ENCODE measurements at places on chromosomes 7 and 10.

- DNase-seq, result no peak
Measured at GRCh38 chr7:139946533-139946932, 116.2 kb downstream of the PARP12 start.

DNA sequence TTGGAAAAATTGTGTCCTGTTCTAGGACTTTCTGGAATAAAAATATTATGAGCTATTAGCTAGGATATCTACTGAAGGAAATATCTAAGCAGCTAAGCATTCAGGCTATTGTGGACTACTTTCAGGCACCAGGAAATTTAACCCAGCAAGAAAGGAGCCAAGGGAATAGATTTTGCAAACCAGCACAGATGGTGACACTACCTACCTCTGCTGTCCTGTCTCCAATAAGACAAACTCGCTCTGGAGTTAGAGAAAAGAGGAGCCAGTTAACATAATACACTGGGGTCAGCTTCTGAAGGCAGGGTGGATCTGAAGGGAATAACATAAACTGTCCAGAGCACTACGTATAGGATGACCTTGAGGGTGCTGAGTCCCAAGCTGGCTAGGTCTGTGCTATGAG is 223.7 kb upstream of the PRSS58 start:
- no peak for DNase-seq

DNA sequence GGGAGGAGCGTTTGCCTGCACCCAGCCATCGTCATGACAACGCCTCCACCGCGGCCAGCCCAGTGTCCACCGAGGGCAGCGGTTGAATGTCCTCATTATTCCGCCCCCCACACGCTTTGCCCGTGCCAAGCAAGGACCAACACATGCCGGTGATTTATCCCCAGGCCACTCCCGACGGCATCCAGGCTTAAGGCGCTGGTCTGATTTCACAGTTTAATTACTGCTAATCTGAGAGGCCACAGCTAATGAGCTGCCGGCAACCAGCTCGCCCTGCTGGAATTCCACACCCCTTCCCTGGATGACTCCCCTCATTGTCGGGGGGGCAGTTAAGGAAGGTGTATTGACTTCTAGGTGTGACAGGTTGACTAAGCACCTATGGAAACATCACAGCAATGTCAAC is 432.3 kb downstream of the DNAJB6 start:
- DNase-seq, result no peak

- no peak for DNase-seq
Measured at GRCh38 chr10:98383869-98384268, 31.1 kb downstream of the PYROXD2 start.

DNA sequence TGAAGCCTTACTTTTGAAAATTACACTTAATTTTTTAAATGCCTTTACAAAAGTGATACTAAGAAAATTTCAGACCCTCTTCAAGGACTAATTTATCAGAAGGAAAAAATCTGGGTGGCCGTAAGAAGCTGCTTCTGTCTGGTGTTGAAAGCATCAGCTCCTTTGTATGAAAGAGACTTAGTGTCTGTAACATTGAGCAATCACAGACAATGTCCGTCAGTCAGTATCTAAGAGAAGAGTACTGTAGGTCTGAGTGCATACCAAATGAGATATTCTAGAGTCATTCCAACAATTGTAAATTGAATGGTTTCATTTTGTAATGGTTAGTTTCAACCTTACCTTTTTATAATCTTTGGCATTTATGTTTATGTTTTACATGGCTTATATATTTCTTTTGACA is 11.1 kb upstream of the MDFIC start:
- no peak for DNase-seq

- DNase-seq, result no peak
Measured at GRCh38 chr7:70717553-70718329, 414.2 kb upstream of the GALNT17 start.

DNA sequence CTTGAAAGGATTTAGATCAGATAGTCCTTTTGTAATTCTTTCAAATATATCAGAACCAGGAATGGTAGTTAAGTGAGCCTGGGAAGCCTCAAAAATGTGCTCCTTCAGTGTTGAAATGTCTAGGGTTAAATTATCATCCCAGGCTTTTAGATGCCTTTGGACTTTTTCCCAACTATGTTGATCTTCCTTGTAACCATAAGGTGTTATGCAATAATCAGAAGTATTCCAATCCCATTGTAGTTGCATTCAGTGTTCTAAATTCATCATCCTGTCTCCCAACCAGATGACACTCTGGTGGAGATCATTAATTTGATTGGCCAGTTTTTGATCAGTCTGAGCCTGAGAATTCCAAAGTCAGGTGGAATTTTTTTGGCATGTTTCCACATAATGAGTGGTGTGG is 35.1 kb upstream of the AKR1C2 start:
- DNase-seq, result no peak

DNA sequence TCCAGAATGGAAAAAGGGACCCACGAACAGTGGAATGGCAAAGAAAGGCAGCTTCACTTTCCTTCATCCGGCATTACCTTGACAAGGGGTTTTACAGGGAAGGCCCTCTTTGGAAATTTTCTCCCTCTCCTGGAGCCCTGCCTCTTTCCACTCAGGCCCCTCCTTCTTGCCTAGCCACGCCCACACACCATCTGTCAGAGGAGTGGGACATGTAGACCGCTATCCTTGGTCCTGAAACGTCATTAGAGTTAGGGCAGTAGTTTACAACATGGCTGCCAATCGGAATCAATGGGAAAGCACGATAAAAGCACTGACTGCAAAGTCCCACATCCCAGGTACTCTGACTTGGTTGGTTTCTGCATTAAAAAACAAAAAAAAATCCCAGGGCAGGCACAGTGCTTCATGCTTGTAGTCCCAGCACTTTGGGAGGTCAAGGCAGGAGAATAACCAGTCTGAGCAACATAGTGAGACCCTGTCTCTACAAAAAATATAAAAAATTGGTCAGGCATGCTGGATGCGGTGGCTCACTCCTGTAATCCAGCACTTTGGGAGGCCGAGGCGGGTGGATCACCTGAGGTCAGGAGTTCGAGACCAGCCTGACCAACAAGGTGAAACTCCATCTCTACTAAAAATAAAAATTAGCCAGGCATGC is 96.4 kb downstream of the MARCHF5 start:
- DNase-seq, result no peak

DNA sequence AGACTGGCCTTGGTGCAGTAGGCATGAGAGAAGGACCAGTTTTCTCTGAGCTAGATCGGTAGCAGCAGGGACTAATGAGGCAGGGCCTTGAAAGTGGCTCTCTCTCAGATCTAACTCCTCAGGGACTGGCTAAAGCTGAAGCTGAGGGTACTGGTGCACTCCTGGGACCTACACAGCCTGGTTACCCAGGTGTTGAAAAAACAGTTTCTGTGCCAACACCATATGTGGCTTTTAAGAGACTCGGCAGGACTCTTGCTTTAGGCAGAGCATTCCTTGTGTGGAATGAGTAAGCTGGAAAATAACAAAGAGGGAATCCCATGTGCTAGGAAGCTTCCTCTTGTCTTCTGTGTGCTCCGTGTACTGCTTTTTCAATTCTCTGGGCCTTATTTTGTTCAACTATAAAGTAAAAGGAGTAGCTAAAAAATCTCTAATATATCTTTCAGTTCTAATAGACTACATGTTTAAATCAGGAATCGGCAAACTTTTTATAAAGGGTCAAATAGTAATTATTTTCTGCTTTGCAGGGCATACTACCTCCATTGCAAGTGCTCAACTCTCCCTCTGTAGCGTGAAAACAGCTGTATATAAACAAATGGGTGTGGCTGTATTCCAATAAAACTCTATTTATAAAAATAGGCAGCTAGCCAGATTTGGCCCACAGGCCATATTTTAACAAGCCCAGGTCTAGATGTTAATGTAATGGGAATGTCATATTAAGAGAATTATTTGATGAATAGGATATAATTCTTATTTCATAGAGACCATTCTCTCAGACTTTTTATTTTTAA is 186.1 kb upstream of the KAT6B start:
- DNase-seq, result no peak

- DNase-seq, result no peak
Measured at GRCh38 chr10:132616996-132617736, 79.6 kb downstream of the INPP5A start.

DNA sequence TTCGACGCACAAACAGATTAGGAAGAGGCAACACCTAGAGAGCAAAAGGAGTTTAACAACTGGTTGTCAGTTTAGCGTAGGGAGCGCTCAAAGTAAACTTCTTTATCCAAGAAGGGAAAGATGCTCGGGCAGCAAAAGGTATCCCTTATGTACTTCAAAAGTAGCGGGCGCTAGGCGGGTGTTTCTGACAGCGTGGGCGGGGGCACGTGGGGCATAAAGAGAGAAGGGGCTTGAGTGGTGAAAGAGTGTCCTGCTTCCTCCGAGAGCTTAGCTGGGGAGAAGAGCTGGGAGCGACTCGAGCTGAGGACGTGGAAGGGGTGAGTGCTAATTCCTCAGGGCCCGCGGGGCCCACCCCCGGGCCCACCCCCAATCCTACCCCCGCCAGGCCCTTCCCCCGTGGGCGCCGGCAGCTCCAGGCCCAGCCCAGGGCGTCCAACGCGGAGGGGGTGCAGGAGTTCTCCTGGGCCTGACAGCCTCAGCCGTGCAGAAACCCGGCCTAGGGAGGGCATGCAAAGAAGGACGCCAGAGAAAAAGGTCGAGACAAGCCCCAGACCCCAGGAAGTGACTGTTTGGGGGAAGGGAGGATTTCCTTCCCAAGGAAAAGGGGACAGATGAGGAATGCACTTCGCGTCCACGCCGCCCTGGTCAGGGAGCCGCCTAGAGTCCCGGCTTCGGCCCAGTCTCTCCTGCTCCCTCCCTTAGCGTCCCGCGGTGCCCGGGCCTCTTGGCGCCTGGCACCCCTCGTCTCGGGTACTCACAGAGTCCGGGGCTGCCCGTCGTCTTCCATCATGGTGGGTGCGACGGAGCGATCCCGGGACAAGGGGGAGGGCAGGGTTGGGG is 868 bp downstream of the TIAL1 start:
- DNase-seq, result peak; percentile 35

- DNase-seq, result peak; percentile 5
Measured at GRCh38 chr10:7409732-7410168, 1.1 kb downstream of the SFMBT2 start.

DNA sequence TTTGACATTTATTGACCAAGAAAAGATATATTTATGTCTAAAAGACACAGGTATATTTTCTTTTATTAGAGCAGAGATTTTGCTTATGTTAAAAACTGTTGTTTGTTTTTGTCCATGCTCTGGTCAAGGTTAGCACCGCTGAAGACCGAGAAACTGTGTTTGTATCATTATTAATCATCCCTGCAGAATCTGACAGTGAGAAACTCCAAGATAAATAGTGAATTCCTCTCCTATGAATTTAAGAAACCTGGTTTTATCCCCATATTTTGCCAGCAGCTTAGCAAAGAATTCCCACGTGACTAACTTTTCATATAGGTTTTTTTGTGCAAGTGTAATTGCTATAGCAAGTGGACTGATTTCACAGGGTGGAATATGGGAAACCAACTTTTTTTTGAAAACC is 77.6 kb downstream of the FRMD4A start:
- DNase-seq, result no peak

DNA sequence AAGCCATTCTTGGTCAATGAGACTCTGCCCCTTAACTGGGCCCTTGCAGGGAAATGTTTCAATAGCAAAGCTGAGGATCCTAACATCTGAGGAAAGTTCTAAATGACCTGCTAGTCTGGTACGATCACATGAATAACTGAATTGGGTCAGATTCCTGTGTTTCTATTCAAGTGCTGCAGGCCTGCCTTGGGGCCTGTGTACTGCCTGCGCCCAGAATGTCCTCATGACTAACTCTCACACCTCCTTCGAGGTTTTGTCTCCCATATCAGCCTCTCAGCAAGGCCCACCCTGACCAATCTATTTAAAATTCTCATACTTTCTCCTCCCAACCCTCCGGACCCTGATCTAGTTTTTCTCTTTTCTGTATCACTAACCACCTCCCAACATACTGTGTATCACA is 4.4 kb downstream of the JAZF1 start:
- no peak for DNase-seq

GRCh38 chr7:70674571-70675010 is 457.4 kb upstream of the GALNT17 start:
- DNase-seq, result no peak

DNA sequence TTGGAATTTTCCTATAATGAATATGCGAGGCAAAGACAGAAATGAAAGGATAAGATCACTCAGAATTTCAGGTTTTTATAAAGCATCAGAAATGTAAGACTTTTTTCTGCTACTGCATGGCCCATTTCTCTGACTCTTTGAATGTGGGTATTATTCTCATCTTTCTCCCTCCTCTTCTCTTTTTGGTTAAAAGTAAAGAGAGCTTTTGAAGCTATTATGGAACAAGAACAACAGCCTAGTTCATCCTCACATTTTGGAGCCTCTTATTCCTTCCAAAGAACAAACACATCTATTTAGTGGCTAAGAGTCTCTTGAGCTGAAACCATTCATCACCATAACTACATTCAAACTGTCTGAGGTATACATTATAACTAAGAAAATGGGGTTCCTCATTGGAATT is 19.4 kb upstream of the ATRNL1 start:
- DNase-seq, result no peak

DNA sequence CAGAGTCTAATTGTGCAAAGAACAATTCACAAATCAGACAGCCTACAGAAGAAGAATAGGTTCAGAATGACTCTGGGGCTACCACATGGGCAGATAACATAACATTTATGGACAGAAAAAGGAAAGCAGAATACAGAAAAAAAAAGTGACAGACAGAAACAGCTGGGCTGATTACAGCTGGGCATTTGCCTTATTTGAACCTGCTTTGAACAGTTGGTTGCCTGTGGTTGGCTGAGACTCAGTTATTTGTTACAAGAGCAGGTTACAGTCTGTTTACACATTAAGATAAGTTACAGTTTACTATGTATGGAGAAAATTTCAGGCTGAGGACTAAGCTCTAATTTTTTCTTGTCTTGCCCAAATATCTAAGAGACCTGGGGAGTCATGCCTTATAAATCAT is 327.2 kb downstream of the GALNT17 start:
- no peak for DNase-seq

GRCh38 chr7:127874951-127875608 is 156.2 kb downstream of the LRRC4 start:
- DNase-seq, result no peak

DNA sequence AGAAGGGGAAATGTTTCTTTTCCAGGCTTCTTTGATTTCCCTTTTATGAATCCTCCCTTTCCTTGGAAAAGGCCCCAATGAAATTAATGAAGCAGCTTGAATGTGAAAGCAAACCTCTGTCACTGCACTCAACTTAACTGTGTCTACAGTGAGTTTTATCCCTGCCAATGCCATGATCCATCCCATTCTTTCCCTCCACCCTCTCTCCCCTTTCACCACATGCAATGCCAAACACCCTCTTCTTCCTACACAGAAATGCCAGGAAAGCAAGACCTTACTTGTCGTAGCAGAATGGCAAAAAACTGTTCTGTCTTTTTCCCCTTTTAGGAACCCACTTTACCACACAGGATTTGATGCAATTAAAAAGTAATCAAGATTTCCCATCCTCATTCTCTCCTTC is 47.3 kb upstream of the TRIL start:
- DNase-seq, result no peak

- DNase-seq, result no peak
Measured at GRCh38 chr7:48158404-48158803, 12.9 kb upstream of the ABCA13 start.

GRCh38 chr10:106795619-106796018 is 368.9 kb downstream of the SORCS1 start:
- no peak for DNase-seq

Measured in right lung (tissue), 10 donors.